Temporal lobe (tissue), 4 donors: ENCODE measurements at places on chromosomes 6 and 20. TPM values are rescaled to one million over a fixed set of nuclear protein-coding genes. Genes with fewer than 3 reads are reported as not detected.

Gene MATN4
- total RNA-seq = not detected

Gene TEAD3
- 0.74 TPM for total RNA-seq

Gene PRDM13
- not detected for total RNA-seq

Gene POFUT1
- 13.8 TPM for total RNA-seq

Gene ADGRG6
- 19.4 TPM for total RNA-seq
